Amygdala (tissue), 56 donors: ENCODE measurements at places on chromosomes 7 and 10.

GRCh38 chr7:42170724-42171123, 66.3 kb downstream of the GLI3 start:
- DNase-seq, result no peak

DNA sequence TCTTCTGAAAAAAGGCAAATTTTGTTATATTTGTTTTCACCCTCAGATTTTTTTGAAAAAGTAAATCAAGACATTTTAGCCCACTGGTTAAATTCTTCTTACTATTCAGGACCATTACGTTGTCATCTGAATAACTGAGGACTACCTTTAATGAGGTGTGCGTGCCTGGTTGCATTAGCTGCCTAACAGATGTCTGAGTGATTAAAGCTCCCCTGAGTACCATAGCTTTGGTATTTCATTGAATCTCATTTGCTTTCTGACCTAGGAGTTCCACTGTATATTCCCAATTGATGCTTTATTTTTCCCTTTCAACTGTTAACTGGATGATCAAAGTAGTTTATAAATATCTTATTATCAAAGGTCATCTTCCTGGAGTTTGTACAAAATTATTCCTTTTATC, 410.0 kb upstream of the SEMA3D start:
- no peak for DNase-seq

GRCh38 chr10:25226775-25227682, 52.2 kb downstream of the GPR158 start:
- peak; percentile 18 for DNase-seq

GRCh38 chr7:143479055-143479766, 1.5 kb downstream of the TAS2R41 start:
- DNase-seq, result no peak

GRCh38 chr7:11252705-11253272, 279.1 kb downstream of the PHF14 start:
- DNase-seq, result no peak

DNA sequence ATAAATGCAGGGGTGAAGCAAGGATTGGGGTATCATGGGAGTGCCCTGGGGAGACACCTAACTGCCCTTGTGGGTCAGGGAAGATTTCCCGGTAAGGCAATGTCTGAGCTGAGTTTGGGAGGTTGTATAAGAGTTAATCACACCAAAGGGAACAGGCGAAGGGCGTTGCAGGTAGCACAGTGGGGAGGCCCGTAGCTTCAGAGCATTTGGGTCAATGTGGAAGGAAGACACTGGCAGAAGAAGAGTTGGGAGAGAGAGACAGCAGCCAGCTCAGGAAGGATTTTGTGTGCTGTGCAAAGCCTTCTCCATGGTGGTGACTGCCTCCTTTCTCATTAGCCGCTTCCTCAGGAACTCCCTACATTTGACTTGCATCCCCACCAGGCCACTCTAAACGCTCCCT, 80.8 kb upstream of the LEP start:
- DNase-seq, result no peak
